Activated T-cell treated with anti-CD3 and anti-CD28 coated beads, Interleukin-2, amount 50 U/mL, for 24 hours (primary cell): ENCODE measurements at places on chromosomes 11 and 22.

DNA sequence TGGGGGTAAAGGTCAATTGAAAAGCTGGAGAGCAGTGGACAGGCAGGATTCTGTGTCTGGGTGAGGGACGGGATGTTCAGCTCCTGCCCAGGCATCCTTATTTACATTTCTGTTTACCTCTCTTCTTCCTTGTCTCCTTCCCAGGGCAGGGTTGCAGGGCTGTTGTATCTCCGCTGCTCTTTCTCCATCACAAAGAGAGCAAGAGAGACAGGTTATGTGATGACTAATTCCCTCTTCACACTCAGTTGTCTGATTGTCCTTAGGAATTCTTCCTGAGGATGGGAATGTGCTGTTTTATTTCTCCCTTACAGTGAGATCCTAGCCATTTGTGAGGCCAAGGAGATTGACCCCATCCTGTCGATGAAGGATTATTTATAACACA, 104.9 kb downstream of the VPREB1 start:
- no peaks in the 10 kb centered on the region for H3K4me1 ChIP-seq
- no peak overlapping the region for H3K27ac ChIP-seq
- no peak overlapping the region for H3K4me3 ChIP-seq
- H3K36me3 ChIP-seq: no peaks in the 10 kb centered on the region

DNA sequence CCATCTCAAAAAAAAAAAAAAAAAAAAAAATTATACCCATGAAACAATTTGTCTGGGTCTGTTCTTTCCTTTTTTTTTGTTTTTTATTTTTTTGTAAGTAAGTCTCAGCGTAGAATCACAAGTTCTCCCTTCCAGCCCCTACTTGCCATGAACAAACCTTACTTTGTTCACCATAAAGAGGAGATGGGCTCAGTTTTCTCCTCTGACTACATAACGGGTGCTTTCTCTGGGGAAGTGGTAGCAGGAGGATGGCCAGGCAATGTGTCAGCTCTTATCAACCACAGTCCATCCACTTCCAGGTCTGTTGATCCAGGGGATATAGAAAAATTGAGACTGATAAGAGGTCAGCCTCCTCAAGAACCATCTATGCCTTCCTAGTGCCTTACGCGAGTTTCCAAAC, 11.0 kb downstream of the ASCC2 start:
- H3K27me3 ChIP-seq: no peaks in the 10 kb centered on the region
- no peak for DNase-seq
- no peak overlapping the region for H3K4me3 ChIP-seq
- H3K4me1 ChIP-seq: peaks cover 11% of the 10 kb centered on the region

DNA sequence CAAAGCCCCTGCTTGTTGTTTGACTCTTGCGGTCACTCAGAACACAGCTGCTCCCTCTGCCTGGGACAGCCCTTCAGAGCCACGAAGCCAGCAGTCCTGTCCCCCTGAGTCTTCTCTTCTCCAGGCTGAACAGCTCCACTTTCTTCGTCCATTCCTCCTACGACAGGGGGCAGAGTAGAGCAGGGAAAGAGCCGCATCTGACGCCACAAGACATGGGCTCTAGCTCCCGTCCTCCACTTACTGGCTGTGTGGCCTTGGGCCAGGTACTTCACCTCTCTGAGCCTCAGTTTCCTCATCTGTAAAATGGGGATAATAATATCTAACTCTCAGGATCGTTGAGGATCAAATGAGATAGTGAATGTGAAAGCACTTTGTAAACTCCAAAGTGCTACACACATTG, 29.9 kb downstream of the CHRDL2 start:
- no peak overlapping the region for H3K27ac ChIP-seq
- H3K27me3 ChIP-seq: peaks cover 13% of the 10 kb centered on the region
- no peak for DNase-seq
- no peaks in the 10 kb centered on the region for H3K4me1 ChIP-seq
- H3K4me3 ChIP-seq: no peak overlapping the region
- no peaks in the 10 kb centered on the region for H3K36me3 ChIP-seq

- H3K27ac ChIP-seq: no peak overlapping the region
- no peaks in the 10 kb centered on the region for H3K36me3 ChIP-seq
- no peaks in the 10 kb centered on the region for H3K4me1 ChIP-seq
Measured at GRCh38 chr22:44968736-44969135, 41.1 kb downstream of the PHF21B start.

DNA sequence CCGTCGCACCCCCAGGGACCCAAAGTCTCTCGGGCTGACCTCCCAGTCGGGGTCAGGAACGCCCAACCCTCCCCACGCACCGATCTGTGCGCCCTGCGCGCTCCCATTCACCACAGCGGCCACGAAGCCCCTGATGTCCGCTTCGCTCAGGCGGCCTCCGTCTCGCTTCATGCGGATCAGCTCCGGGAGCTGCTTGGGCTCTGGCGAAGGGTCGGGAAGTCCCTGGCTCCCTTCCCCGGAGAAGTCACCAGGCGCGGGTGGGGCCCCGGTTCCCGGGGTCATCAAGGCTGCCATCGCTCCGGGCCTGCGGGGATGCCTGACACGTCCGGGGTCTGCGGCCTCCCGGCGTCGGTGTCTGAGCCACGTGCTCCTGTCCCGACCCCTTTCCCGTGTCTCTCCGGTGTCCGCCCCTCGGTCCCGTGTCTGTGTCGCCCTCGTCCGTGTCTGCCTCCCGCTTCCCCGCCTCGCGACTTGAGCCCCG, 356 bp downstream of the TYMP start:
- H3K4me3 ChIP-seq: peak overlapping the region; percentile 83
- H3K27me3 ChIP-seq: no peaks in the 10 kb centered on the region
- no peak for DNase-seq
- peaks cover 51% of the 10 kb centered on the region for H3K4me1 ChIP-seq
- H3K27ac ChIP-seq: peak overlapping the region; percentile 71

- peak overlapping the region; percentile 92 for H3K27ac ChIP-seq
- H3K27me3 ChIP-seq: no peaks in the 10 kb centered on the region
- peaks cover 94% of the 10 kb centered on the region for H3K4me1 ChIP-seq
- no peak for DNase-seq
- peak overlapping the region; percentile 32 for H3K4me3 ChIP-seq
Measured at GRCh38 chr11:3947061-3947460, 91.6 kb downstream of the STIM1 start.

GRCh38 chr11:17548444-17548843, 1.4 kb downstream of the OTOG start:
- H3K27ac ChIP-seq: no peak overlapping the region
- H3K4me3 ChIP-seq: no peak overlapping the region
- no peaks in the 10 kb centered on the region for H3K36me3 ChIP-seq
- DNase-seq: peak; percentile 6
- H3K27me3 ChIP-seq: peaks cover 48% of the 10 kb centered on the region

DNA sequence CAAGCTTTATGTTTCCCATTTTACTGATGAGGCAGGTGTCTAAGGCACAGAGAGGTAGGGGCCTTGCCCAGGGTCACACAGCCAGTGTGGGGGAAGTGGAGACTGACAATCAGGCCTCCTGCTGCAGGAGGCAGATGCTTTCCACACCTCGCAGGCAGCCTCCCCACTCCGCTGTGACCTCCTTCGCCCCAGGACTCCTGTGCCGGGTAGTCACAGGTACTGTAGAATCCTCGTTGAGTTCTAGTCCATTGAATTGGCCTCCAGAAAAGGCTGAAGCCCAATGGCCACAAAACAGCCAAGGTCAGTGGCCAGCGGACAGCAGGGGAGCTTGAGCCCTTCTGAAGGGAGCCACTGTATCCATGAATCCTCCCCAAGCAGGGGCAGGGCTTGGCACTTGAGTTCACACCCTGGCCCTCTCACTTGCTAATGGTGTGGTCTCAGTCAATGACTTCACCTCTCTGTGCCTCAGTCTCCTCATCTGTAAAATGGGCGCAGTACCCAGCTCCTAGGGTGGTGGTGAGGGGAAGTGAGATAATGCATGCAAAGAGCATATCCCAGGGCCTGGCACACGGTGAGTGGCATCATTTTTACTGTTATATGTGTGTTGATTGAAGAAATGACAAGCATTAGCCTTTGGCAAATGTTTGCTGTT, 1.1 kb upstream of the FXYD2 start:
- H3K27ac ChIP-seq: peak overlapping the region; percentile 37
- no peaks in the 10 kb centered on the region for H3K36me3 ChIP-seq
- H3K4me3 ChIP-seq: no peak overlapping the region
- H3K27me3 ChIP-seq: no peaks in the 10 kb centered on the region
- peaks cover 75% of the 10 kb centered on the region for H3K4me1 ChIP-seq
- DNase-seq: peak; percentile 24

- DNase-seq: no peak
- no peaks in the 10 kb centered on the region for H3K36me3 ChIP-seq
- no peaks in the 10 kb centered on the region for H3K4me1 ChIP-seq
- H3K4me3 ChIP-seq: no peak overlapping the region
- no peak overlapping the region for H3K27ac ChIP-seq
Measured at GRCh38 chr22:34669001-34669400, 397.0 kb upstream of the ISX start.

DNA sequence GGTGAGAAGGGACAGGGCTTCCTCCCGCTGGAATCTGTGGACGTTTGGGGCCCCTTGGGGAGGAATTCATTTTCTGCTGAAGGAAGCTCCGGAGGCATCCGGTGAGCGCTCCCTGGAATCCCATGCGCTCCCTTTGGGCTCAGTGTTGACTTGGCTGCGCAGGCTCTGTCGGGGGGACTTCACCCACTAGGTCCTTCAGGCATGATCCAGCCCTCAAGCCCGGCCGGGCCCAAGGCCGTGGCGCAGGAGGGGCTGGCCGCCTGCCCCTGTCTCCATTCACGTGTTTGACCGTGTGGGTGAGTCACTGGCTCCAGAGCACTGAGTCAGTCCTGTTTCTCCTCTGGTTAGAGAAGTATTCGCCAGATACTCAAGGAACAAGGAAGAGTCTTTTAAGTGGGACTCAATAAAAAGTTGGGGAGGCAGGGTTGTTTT, 1.4 kb downstream of the CTTN start:
- peaks cover 41% of the 10 kb centered on the region for H3K4me1 ChIP-seq
- peaks cover 47% of the 10 kb centered on the region for H3K27me3 ChIP-seq
- peaks cover 14% of the 10 kb centered on the region for H3K36me3 ChIP-seq
- peak overlapping the region; percentile 18 for H3K27ac ChIP-seq
- no peak for DNase-seq
- peak overlapping the region; percentile 70 for H3K4me3 ChIP-seq

DNA sequence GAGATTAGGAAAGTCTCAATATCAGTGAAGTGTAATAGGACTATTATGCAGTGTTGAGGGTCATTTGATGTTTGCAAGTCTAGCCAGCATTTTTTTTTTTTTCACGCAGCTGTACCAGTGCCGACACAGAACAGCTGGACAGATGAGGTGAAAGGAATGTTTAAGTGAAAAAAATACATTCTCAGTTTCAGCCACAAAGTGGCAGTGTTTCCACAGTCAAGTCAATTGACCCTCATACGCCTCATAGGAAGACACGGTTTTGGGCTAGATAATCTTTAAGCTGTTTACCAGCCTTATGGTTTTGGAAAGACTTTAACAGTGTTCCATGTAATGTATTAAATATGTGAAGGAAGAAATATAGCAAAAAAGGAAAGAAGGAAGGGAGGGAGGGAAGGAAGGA, 349.9 kb upstream of the ANO3 start:
- H3K36me3 ChIP-seq: no peaks in the 10 kb centered on the region
- H3K27me3 ChIP-seq: no peaks in the 10 kb centered on the region
- no peak for DNase-seq
- H3K4me3 ChIP-seq: no peak overlapping the region

DNA sequence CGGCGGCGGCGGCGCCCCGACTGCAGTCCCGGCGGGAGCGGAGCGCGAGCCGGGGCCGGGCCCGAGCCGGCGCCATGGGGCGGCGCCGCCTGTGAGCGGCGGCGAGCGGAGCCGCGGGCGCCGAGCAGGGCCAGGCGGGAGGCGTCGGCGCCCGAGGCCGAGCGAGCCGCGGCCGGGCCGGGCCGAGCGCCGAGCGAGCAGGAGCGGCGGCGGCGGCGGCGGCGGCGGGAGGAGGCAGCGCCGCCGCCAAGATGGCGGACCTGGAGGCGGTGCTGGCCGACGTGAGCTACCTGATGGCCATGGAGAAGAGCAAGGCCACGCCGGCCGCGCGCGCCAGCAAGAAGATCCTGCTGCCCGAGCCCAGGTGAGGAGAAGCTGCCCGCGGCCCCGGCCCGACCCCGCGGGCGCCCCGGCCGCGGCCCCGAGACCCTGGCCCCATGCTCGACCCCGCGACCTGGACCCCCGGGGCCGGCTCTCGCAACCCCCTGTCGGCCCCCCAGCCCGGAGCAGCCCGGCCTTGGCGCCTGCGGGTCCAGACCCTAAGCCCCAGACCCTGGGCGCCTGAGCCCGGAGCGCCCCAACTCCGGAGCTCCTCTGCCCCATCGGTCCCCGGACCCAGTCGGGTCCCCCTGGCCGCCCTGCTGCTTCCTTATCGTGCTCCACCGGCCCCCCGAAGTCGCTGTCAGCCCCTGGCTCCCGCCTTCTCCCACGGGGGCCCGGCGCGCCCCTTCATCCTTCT, at the start of gene GRK2:
GRK2 (plus strand) TSS at position 25 of the 739 bp plus-strand sequence; CDS start at position 252, 227 bp downstream.
- peaks cover 46% of the 10 kb centered on the region for H3K36me3 ChIP-seq
- DNase-seq: peak; percentile 70

- no peaks in the 10 kb centered on the region for H3K27me3 ChIP-seq
- peaks cover 19% of the 10 kb centered on the region for H3K4me1 ChIP-seq
- H3K4me3 ChIP-seq: no peak overlapping the region
- no peak for DNase-seq
Measured at GRCh38 chr11:95349345-95349942, 118.4 kb upstream of the SESN3 start.

GRCh38 chr11:25860677-25861450, 471.1 kb upstream of the ANO3 start:
- no peaks in the 10 kb centered on the region for H3K36me3 ChIP-seq
- DNase-seq: no peak
- no peak overlapping the region for H3K27ac ChIP-seq
- no peaks in the 10 kb centered on the region for H3K4me1 ChIP-seq

DNA sequence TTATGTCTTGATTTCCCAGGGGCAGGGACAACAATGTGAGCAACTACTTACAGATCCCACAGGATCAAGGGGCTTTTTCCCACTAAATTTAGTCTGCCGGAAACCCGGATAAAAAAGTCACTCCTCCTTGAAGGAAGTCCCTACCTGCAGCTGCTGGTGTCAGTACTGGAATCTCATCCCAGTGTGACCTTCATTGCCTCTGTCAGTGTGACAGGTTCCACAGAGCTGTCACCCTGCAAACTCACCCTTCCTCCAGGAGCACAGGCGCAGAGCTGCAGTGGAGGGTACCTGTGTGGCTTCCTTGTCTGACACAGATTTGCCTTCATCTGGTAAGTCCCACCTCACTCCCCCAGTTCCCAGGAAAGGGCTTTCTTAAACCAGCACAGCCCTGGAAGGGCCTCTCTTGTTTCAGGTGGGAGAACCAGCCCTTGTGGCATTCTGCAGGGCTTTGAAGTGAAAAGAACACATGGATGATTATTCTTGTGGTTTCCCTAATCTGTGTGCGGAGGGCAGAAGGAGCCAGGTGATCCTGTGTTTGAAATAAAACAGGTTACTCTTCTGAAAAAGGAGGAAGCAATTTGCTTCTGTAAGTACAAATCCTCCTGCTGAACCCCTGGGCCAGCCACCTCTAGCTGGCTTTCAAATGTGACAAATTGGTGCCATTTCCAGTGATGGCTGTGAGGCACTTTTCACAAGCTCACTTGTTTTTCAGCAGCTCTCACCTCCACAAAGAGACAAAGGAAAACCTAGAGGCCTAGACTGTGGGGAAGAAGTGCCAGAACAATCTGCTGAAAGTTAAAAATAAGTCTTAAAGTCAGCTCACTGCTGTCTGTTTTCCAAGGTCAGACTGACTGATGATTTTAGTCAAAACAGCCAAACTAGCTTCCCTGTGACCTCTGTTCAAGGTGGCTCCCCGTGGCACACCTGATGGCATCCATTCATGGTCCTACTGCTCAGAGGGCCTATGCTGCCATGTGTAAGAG, 9.2 kb upstream of the PRSS23 start:
- no peaks in the 10 kb centered on the region for H3K36me3 ChIP-seq
- H3K27ac ChIP-seq: no peak overlapping the region
- DNase-seq: no peak
- peaks cover 37% of the 10 kb centered on the region for H3K27me3 ChIP-seq

- DNase-seq: no peak
- H3K36me3 ChIP-seq: no peaks in the 10 kb centered on the region
- H3K27ac ChIP-seq: no peak overlapping the region
- peaks cover 10% of the 10 kb centered on the region for H3K4me1 ChIP-seq
Measured at GRCh38 chr11:35282221-35282882, 137.0 kb downstream of the SLC1A2 start.
